ENCODE measurements at places on chromosomes 11 and 22. TPM values are rescaled to one million over a fixed set of nuclear protein-coding genes. Genes with fewer than 3 reads are reported as not detected.

DNA sequence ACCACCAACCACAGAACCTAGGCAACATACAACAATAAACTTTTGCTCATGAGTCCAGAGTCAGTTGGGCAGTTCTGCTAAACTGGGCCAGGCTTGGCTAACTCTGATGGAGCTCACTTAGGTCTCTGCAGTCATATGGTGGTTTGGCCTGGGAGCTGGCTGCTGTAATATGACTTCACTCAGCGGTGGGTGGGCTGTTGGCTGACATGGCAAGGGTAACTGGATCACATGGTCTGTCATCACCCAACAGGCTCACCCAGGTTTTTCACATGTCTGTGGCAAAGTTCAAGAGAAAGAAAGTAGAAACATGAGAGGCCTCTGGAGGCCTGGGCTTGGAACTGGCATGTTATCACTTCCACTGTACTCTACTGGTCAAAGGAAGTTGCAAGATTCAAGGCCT, 43.2 kb upstream of the CLMP start:
- no peak for DNase-seq

The IRAG1 gene
- total RNA-seq: 0.63 TPM

DNA sequence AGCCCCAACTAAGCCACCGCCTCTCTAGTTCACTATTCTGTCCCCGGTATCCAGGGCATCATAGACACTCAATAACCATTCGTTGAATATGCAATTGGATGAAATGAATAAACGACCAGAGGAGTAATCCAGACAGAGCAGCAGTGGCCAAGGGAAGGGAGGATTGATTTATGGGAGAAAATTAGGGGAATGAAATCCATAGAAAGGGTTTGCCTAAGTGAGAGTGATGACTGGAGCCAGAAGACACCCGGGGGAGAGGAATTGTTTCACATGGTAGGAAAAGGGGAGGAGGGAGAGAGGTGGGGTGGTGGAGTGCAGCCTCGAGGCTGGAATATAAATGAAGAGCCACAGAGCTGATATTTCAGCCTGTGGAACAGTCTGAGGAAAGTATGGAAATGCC, 168.2 kb downstream of the COMMD9 start:
- no peak for DNase-seq

- DNase-seq: no peak
Measured at GRCh38 chr22:40182231-40182835, 4.6 kb downstream of the TNRC6B start.

The PIWIL4 gene
- 0.76 TPM for total RNA-seq

DNA sequence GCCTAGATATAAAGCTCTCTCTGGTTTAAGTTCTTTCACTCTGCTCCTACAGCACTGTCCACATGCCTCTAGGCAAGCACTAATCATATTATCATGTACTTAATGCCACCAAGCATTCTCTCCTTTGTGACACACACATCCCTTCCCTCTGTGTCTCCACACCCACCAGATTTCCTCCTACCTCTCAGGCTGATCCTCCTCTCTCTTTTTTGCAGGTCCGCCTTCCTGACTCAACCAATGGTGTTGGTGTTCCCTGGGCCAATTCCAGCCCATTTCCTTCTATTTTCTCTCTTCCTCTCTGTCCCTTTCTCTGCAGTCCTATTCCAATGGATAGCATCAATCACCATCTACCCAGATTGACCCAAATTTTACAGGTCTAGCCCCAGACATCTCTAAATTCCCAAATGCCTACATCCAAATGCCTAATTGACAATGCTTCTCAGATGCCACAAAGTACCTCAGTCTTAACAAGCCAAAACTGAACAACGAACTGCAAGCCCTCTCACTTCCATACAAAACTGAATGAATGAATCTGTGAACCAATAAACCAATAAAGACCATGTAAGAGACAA, 504 bp upstream of the ZNF215 start:
- DNase-seq: no peak

DNA sequence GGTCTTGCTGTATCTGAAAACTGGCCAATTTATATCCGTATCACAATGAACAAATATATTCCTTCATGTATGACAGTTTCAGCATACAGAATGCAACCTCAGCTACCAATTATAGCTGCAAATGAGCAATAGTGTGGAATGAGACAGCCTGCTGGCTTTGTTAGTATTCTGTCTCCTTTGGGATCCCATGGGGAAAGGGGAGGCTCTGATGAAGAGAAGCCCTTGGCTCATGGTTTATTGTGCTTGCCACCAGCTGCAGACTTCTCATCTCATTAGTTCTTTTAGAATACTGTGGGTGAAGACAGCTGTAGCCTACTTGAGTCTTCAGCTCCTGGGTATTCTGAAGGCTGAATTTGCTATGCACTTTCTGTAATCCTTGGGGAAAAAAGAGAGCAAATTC, 42.4 kb downstream of the PITPNB start:
- DNase-seq: no peak

DNA sequence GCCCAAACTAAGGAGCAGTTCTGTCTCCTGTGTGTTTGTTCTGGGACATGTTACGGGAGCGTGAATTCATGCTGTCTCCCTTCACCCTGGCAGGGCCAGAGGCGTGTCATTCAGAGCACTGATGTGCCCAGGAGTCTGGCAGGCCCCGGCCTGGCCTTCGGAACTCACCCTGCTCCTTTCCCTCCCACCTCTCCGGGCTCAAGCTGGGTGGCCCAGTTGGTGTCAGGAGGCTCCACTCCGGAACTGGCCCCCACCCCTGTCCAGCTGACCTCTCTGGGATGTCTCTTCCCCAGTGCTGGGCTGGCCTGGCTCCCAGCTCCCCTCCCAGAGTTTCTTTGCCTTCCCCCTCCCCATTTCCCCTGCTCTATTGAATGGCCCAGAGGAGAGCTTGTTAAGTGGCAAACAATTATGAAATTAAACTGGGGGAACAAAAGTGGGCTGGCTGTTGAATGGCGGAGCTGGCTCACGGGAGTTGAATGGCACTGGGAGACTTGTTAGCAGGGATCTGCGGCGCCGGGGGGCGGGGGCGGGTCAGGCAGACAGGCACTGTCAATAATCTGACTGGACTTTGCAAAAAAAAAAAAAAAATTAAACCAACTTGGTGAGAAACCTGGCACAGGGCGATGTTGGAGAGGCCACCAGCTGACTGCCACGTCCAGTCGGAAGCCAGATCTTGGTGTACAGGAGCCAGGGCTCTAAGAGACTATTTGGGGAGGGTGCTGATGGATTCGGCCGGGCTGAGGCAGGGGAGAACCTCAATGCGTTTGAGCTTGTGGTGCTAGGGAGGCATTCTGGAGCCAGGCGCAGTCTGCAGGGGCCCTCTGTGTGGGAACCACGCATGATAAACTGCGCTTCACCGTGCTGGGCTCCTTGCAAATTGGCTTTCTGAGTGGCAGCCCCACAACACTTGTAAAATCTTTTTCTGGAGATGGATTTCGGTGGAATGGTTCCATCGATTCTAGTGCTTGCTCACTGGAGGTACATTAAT, 1.3 kb downstream of the MPPED1 start:
- DNase-seq: no peak

GRCh38 chr11:11589437-11589836, 32.4 kb downstream of the GALNT18 start:
- DNase-seq: no peak

The C22orf23 gene
- 0.13 TPM for total RNA-seq

DNA sequence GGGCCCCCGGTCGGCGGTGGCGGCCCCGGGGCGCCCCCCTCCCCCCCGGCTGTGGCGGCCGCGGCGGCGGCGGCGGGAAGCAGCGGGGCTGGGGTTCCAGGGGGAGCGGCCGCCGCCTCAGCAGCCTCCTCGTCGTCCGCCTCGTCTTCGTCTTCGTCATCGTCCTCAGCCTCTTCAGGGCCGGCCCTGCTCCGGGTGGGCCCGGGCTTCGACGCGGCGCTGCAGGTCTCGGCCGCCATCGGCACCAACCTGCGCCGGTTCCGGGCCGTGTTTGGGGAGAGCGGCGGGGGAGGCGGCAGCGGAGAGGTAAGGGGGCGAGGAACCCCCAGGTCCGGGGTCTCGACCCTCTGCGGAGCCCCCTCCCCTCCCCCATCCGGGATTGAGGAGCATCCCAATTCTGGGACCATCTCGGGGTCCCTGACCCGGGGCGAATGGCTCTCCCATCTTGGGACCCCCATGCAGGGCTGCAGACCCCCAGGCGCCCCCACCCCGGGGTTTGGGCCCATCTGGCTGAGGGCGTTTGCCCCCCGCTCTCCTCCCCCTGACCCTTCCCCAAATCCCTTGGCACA, 431 bp downstream of the KMT2A start:
- peak; percentile 31 for DNase-seq

DNA sequence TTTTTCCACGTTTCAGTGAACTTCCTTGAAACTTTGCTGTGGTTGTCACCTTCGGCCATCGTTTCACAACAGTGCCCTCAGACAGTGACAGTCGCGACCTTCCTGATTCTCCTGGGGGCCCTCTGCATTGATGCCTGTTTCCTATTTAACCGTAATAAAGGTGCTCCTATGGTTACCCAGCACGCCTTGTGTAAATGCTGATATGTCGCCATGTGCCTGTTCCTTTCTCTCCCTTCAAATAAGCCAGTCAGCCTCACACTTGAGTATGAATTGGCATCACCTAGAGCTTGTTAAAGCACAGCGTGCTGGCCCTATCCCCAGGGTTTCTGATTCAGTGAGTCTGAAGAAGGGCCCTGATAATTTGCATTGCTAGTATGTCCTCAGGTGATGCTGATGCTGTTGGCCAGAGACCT, 104.8 kb downstream of the MICAL2 start:
- DNase-seq: no peak

The GSC2 gene
- not detected for total RNA-seq

The OR51A4 gene
- total RNA-seq: not detected

GRCh38 chr11:2460540-2461252, 15.9 kb downstream of the KCNQ1 start:
- DNase-seq: no peak

The RIC8A gene
- total RNA-seq: 126 TPM

The C11orf87 gene
- total RNA-seq: not detected

The CFAP300 gene
- not detected for total RNA-seq

DNA sequence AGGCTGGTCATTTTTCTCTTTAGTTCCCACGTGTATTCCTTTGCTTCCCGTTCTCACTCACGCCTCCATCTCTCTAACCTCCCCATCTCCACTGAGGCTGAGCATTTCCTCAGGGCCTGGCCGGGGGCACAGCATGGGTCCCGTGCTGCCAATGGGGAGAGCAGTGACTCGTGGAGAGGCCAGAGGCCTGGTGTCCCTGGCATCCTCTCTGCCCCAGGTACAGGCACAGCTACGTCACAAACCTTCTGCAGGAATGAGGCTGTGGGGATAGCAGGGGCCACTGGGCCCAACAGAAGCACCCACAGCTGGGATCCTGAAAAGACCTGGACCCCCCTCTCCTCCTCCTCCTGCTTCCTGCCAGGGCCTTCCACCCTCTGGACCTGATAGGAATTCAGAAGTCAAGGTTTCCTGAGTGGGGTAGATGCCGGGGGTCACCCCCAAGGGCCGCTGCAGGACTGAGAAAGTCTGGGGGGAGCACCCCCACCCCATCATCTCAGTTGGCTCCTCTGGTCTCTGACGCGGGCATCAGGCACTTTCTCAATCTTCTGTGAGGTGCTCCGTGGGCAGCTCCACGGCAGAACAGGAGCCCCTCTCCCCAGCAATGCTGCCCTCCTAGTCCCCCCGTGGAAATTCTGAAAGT, 11.8 kb downstream of the PNPLA5 start:
- DNase-seq: no peak

- DNase-seq: no peak
Measured at GRCh38 chr11:27496461-27496860, 10.1 kb downstream of the LIN7C start.

The HBD gene
- not detected for total RNA-seq

DNA sequence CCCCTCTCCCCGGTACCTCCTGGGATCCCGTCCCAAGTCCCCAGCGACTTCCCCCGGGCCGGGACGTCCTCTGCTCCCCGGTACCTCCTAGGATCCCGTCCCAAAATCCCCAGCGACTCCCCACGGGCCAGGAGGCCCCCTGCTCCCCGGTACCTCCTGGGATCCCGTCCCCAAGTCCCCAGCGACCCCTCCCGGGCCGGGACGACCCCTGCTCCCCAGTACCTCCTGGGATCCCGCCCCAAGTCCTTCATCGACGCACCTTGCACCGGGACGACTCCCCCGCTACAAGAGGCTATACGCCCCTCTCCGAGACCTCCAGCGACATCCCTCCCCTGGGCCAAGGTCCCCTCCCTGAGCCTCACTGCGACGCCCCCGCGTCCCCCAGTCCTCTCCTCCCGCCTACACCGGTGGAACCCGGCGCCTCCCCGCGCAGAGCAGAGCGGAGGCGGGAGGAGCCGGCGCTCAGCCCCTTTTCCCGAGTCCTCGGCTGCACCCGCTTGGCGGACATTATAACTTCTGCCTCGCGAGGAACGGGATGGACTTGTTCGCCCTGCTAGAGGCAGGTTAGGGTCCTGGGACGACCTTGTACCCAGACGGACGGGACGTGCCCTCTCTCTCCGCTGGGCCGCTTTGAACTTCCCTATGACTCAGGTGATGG, 912 bp downstream of the KREMEN1 start:
- peak; percentile 14 for DNase-seq

The OR10S1 gene
- total RNA-seq: not detected

The PRDM11 gene
- 4.5 TPM for total RNA-seq

- DNase-seq: no peak
Measured at GRCh38 chr22:23068096-23068831, 2.1 kb upstream of the GNAZ start.

DNA sequence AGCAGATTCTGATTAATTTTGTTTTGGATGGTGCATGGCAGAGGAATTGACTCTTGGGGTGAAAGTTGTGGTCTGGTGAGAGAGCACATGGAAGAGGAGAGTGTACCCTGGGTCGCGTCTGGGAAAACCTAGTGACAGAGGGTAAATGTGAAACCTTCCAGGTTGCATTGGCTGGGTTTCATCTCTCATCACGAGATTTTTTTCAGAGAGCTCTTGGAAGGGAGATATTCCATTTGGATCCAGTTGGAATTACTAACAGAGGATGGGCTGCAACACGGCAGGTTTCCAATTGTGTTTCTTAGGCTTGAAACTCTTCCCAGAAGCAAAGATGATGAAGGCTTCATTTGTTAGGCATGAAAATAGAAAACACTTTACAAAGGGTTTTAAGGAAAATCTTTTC, 109.7 kb upstream of the MTMR2 start:
- DNase-seq: no peak

DNA sequence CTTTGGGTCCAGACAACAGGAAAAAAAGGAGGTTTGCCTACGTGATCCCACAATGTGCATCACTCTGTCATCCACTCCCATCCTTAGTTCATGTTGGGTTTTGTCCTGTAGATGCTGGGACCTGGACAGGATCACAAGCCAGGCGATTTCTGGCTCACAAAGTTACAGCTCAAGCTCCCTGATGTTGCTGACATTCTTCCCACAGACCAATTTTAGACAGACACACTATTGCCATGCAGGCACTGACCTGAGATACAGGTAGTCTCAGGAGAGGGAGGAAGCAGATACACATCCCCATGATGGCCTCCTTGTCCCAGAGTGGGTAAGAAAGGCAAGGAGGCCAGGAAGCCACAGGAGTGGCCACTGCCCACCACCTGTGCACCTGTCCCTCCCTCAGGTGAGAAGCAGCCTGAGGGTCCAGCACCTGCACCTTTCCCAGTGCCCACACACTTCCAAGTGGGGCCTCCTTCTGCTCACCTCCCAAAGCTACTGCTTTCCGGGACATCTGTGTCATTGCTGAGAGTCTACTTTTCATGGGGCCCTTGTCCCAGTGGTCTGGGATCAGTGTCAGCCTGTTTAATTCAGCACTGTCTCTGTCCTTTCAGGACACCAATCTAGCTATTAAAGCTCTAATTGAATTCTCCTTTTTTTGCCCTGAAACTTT, 52.0 kb upstream of the TOP3B start:
- DNase-seq: no peak

The TBX10 gene
- not detected for total RNA-seq

- DNase-seq: no peak
Measured at GRCh38 chr11:93729129-93729616, 12.1 kb downstream of the TAF1D start.

- DNase-seq: no peak
Measured at GRCh38 chr22:17787241-17787640, 13.0 kb upstream of the BID start.

The P4HA3 gene
- 77.2 TPM for total RNA-seq

Measured in dermis microvascular lymphatic vessel endothelial cell (primary cell).